Activated CD4-positive, alpha-beta T cell treated with anti-CD3 and anti-CD28 coated beads for 1 hour (primary cell): ENCODE measurements at places on chromosomes 5 and 9.

- no peak for DNase-seq
Observed at GRCh38 chr9:75001719-75002421, 26.2 kb downstream of the CARNMT1 start.

GRCh38 chr5:40557501-40557900 is 122.2 kb upstream of the PTGER4 start:
- DNase-seq = no peak

- DNase-seq = no peak
Observed at GRCh38 chr9:112582371-112583262, 96.0 kb downstream of the KIAA1958 start.

DNA sequence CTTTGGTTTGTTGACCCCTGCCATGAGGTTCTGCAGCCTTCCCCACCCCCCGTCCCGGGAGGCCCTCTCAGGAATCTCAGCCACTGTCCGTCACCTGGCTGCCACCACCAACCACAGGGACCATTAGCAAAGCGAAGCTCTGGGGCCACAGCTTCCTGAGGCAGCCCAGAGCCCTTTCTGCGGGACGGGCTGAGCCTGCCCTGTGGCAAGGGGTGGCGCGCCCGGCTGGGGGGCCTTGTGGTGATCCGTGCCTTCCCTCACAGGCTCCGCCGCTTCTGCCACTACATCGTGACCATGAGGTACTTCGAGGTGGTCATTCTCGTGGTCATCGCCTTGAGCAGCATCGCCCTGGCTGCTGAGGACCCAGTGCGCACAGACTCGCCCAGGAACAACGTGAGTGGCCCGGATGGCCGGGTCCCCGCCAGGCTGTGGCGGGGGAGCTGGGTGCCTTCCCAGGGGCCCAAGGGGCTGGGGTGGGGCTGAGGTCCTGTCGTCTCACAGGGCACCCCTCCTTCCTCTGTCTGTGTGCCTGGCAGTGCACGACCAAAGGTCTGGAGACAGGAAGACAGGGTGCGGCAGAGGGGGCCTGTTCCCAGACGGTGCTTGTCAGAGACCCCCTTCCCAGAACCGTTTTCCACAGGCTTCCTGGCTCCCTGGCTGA is 169.2 kb downstream of the CACNA1B start:
- DNase-seq = no peak

DNA sequence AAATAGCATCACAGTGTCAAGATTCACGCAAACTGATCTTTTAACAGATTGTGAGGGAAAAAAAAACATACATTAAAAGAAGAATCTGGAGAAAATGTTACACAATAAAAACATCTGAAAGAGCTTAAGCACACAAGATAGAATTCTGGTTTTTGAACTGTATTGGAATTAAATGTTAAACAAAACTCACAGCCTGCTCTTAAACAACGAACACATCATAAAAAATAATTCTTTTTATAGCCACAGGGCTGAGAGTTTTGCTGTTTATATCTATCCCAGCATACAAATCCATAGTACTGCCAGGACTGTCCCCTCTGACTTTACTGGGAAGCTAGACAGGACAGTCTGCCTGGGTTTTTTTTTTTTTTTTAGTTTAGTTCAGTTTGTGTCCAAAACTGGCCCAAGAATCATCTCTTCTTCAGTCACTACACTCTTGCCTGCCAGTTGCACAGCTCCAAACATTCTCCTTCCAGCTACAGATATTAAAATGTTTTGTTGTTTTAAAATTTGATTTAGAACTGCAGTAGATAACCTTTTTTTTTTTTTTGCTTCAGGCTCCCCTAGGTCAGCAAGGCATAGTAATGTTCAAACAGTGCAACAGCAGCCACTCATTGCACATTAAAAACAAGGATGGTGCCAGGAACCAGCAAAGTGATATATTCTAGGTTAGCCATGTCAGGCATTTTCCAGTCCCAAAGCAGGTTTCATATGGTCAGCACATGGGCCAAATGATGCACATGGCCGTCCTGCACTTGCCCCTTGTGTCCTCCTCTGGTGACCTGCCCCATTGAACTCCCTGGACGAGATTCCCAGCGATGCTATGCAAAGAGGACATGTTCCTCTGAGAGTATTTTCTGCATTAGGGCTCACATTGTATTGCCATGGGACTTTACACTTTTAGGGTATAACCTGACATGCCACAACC is 173.6 kb downstream of the ARL15 start:
- DNase-seq = no peak

- DNase-seq = no peak
Observed at GRCh38 chr5:14713476-14714390, 49.2 kb downstream of the OTULIN start.

DNA sequence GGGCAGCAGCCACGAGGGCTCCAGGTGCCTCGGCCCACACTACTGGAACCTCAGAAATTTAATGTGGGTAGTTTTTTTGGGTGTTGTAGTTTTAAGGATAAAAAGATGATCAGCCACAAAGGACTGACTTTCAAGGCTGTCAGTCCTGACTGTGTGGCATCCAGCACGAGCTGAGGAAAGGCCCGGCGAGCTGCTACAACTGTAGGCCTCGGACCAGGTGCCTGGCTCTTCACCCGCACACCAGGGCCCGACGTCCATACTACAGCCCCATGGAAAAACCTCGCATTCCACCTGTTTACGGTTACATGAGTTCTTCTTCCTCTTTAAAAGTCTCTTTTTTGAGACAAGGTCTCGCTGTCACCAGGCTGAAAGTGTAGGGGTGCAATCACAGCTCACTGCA is 2.6 kb downstream of the CLPTM1L start:
- DNase-seq = no peak

- DNase-seq = no peak
Observed at GRCh38 chr9:134597041-134597913, 44.3 kb upstream of the COL5A1 start.

DNA sequence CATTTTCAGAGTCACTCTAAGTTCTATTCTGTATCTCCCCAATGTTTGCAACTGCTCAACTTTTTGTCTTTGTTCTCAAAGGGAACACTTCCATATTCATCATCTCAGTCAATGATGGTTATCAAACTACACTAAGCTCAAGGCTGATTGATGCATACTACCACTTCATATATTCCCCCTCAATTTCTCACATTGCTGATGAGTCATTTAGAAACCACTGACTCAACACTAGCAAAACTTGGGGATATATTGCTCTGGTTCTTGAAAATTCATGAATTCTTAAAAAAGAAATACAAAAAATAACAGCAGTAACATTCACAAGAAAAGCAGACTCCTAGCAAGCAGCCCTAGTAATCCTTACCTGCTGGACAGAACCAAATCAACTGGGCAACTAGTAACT is 52.2 kb downstream of the ABHD17B start:
- DNase-seq = no peak

DNA sequence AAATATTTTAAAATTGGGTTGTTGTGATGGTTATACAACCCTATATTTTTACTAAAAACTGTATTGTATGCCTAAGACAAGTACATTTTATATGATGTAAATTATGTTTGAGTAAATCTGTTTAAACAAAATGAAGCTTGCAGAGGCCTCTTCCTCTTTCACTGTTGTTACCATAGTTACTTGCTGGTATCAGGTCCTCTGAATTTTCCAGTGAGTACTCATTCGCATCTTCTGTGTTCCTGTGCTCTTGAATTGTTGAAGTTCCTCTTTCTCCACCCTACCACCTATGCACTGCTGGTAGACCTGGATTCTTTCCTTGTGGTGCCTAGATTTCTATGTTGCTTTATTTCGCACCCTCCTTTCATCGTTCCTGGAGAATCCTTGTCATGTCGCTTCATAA is 938.5 kb upstream of the ACO1 start:
- no peak for DNase-seq

GRCh38 chr5:60668686-60669304 is 31.2 kb downstream of the DEPDC1B start:
- DNase-seq = no peak

- DNase-seq = no peak
Observed at GRCh38 chr5:132677191-132677590, 3.4 kb downstream of the IL4 start.

GRCh38 chr5:122150215-122150614 is 20.9 kb downstream of the ZNF474 start:
- DNase-seq = no peak

GRCh38 chr5:20559845-20560244 is 571.8 kb upstream of the CDH18 start:
- DNase-seq = no peak

GRCh38 chr9:16960084-16960483 is 89.6 kb upstream of the BNC2 start:
- DNase-seq = no peak

DNA sequence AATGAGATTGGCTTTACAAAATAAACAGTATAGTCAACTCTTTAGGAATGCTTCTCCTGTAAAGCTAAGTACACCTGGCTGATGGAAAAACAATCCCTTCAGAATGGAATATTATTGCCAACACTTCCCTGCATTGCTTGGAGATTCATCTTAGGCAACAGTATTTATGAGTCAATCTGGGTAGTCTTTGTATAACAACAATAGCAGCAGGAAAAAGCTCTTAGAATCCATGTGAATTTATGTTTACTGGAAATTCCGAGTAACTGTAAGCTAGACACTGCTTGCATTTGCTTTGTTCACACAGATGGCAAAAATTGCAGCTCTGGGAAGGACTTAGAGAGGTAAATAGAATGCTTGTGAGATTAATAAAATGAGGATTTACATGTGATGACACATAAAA is 101.7 kb upstream of the NTRK2 start:
- DNase-seq = no peak

DNA sequence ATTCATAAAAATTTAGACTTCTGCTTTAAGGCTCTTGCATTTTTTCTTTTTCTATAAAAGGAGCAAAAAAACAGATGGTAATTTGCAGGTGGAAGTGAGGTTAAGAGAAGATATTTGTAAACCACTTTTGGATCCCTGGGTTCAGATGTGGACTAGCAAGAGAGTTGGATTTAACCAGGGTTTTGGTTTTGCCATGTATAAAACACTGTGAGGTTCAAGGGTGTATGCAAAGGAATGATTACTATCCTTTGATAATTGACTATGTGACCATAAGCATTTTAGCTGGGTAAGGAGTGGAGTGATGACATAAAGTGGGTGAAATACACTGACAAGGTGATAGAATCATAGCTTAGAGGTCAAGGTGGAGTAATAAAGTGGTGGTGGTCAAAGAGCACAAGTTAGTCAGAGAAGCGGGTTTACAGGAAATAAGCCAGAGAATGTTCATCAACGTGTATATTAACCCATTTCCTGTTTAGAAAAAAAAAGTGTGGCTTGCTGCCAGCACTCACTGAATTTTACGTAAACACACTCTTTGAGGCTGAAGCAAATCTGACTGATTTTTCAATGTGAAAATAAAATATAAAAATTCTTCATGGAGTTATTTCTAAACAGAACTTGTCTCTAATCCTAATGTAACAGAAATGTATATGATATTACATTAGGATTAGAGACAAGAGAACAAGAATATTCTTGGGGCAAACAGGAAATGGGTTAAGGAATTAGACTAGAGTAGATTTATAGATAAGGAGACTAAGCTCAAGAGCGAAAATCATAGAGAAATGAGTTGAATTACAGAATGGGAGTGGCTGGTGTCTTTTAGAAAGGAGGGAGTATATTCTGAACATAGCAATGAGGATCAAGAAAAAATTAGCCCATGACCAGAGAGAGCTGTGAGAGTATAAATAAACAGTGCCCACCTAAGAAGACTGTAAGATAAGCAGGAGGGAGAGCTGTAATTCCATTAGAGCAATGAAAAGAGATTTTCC is 74.5 kb downstream of the CDKN2A start:
- no peak for DNase-seq

- no peak for DNase-seq
Observed at GRCh38 chr5:97095318-97095732, 47.1 kb downstream of the LIX1 start.

GRCh38 chr5:178375348-178375747 is 142.7 kb upstream of the PHYKPL start:
- no peak for DNase-seq

DNA sequence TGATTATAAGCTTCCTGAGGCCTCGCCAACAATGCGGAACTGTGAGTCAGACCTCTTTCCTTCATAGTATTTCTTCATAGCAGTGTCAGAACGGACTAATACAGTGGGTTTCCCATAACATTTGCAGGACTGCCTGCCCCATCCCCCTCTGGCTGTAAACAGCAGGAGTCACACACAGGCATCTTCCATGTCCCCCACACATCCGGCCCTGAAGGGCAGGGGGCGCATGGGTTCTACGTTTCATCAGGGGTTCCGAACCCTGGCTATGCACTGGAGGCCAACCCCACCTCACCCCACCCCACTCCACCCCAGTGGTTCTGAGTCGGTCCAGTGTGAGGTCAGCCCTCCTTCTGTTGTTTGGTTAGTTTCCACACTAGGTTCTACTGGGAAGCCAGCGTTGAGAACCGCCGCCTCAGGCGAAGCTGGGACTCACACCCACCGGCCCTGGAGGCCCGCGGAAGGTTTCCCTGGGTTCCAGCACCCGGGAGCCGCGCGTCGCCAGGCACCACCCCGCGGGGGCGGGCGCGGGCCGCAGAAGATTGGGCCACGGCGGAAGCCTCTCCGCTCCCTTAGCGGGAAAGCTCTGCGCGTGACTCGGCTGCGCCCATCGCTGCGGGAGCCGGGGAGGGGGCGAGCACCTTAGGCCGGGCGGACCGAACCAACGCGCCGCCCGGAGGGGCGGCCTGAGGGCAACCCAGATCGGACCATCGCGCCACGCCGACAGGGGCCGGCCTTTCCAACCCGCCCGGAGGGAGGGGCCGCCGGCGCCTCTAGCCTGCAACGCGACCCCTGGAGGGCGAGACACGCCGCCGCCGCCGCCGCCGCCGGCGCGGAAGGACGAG is at the start of gene RUSC2:
Gene RUSC2, plus strand, starts transcription at position 799 of the 842 bp plus-strand sequence. CDS start 56,411 bp downstream, outside the sequence.
- DNase-seq = peak; percentile 19

GRCh38 chr9:79037338-79037737 is 534.4 kb upstream of the TLE4 start:
- DNase-seq = no peak

DNA sequence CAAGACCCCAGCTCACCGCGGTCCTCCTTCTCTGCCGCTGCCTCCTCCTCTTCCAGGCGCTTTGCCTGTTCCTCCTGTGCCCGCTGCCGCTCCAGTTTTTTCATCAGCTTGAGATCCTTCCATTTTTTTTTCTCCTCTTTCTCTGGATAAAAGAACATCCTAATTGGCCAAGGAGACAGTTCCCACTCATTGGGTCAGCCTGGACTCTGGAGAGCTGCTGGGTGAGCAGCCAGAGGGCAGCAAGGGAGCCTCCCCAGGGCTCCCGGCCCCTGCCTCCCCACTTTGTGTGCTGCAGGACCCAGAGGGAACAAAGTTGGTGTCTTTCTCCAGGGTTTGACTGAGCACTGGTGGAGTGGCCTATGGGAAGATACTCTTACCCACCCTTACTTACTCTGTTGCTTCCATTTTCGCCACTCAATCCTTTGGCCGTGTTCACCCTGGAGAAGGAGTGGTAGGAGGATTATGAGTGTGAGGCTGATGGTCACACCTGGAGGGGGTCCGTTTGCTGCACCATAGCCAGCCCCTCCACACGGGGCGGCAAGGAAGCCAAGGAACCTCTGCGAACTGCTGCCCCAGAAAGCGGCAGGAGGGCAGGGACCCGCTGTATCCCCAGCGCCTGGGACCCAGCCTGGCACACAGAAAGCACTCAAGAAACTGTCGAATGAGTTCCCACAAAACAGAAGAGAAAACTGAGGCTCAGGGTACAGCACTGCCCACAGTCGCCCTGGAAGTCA is 708 bp downstream of the SPOUT1 start:
- DNase-seq = no peak

- no peak for DNase-seq
Observed at GRCh38 chr5:24167806-24168205, 477.0 kb downstream of the CDH10 start.
